Activated T-helper 1 cell treated with anti-CD3 and anti-CD28 coated beads, Interleukin-12 subunit alpha, Interleukin-12 subunit beta, Interleukin-2, Interleukin-4 antibody, amounts not matched to agents 30 ng/mL and 10 ng/mL and 1 ng/mL, durations not matched to agents 14 hours and 24 hours and 36 hours (primary cell): ENCODE measurements at places on chromosomes 12 and 14. TPM values are rescaled to one million over a fixed set of nuclear protein-coding genes. Genes with fewer than 3 reads are reported as not detected.

DNA sequence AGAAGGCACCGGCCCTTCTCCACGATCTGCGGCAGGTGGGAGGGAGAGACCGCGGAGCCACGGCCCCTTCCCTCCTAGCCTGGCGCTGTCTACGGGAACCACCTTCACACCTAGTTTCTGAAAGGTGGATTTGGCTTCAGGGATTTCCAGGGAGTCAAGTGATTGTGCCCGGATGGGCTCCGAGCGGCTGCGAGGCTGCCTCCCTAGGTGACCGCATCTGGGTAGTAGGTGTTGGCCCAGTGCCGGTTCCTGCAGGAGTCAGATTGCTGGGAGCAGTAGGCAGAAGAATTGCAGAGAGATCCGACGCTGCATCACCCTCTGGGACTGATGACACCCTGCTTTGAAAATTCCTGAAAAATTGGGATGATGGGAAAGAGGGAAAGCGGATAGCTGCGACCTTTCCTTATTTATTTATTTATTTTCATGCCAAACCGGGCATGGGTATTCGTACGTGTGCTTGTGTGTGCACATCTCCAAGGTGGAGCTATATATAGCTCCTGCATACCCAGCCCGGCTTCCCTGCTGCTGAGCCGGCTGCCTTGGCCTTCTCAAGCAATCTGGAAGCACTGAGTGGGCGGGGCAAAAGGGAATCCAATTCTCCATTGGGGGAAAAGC lies 1.1 kb downstream of the CNTN1 start:
- DNase-seq = no peak

GRCh38 chr12:131537267-131537958 lies 173.5 kb upstream of the SFSWAP start:
- DNase-seq = no peak

GRCh38 chr12:114628199-114628598 lies 55.8 kb downstream of the TBX3 start:
- no peak for DNase-seq

DNA sequence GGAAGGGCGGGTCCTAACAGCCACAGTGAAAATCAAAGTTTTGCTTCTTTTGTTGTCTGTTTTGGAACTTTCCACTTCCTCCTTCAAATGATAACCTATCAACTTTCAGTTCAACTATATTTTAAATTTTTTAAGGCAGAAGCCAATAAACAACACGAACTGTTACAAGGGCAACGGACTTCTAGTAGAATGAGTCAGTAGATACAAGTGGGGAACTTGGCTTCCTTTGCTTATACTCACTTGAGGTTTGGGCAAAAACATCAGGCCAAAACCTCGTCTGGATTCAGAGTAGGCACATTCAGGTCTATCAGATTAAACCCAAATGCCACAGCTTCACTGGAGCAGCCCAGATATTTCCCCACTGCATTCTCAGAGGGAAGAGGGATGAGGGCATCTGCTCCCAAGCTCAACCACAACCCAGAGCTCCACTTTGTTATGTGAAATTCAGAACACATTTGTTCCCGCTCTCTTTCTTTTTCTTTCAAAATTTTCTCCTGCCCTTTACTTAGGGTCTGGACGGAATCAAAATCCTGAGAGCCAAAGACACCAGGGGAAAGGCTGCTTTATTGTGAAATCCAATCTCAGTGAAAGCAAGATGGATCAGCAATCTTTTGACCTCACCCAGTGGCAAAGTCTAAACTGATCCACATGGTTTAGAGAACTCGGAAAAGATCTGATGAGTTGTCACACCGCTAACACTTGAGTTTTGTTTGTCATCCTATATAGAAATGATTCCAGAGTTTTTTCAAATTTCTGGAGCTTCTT lies 152.5 kb upstream of the BTG1 start:
- DNase-seq = peak; percentile 7

The STAC3 gene
- 3.1 and 4.2 TPM in 2 replicates for total RNA-seq

- DNase-seq = no peak
Measured at GRCh38 chr12:42565633-42566032, 23.9 kb downstream of the PRICKLE1 start.
